ENCODE measurements at places on chromosomes 5 and 9.

GRCh38 chr9:34591917-34592866 lies 2.7 kb upstream of the CNTFR start:
- no peak for DNase-seq

DNA sequence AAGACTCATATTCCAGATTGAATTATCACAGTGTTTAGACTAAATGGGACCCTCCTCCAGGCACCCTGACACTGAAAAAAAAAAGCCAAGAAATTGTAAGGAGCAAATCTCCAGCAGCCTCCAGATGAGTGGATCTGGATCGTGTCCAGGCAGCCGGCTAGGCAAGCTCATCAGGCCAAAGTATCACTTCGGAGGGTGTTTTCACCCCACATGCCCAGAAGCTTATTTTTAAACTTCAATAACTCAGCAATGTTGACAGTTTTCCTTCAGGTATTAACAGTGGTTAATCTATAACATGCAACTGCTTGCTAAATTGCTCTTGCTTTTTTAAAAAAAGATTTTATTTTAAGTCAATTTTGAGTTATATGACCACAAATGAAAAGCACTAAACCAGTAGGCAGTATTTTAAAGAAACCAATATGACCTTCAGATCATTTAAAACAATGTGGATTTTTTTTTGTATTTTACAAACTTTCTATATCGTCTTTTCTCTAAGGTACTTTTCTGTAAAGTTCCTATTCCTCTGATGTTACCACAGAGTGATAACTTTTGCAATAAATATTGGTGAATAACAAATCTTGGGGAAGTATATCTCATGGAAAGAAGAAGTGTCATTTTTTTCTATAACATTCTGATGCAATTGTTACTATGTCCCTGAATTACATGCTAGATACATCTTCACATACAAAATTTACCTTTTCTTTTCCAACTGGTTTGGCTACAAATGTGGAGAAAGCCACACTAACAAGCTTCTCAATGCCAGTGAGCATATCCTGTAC lies 30.7 kb downstream of the ACOT12 start:
- DNase-seq = no peak

GRCh38 chr5:131994090-131994489 lies 17.4 kb downstream of the ACSL6 start:
- DNase-seq = no peak

DNA sequence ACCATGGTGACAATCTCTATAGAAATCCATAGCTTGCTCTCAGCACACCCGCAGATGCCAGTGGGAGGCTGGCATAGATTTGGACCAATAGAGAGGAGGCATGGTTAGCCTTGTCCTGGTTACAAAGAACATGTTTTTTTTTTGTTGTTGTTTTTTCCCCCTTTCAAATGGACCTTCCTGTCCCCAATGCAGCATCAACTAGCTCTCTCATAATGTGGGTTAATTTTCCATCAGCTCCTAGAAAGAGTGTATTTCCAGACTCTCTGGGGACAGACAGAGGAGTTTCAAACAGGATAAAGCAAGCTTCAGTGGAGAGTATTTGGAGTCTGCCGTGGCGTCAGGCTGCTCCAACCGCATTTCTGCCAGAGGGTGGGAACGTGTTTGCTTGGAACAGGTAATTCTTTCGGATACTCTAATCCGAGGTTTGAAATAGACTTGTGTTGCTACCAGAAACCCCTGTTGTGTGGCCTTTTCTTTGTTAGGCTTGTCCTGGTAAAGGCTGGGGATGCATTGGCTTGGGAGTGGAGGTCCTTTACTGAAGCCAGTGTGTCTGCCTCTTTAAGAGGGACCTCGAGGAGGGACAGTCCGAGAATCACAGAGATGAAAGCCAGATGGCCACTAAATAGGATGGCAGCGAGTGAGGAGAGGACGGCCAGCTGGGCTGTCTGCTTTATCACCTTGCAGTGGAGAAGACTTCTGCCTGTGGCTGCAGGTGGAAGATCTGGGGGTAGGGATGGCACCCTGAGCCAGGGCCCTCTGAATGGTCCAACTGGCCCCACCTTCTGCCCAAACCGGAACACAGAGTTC lies 130.5 kb upstream of the CPEB4 start:
- no peak for DNase-seq

- DNase-seq = no peak
Measured at GRCh38 chr9:134181648-134182034, 17.3 kb upstream of the RNU6ATAC start.

- DNase-seq = no peak
Measured at GRCh38 chr5:140869555-140869886, 764 bp downstream of the PCDHA11 start.

GRCh38 chr9:102035929-102036328 lies 297.5 kb upstream of the GRIN3A start:
- no peak for DNase-seq

DNA sequence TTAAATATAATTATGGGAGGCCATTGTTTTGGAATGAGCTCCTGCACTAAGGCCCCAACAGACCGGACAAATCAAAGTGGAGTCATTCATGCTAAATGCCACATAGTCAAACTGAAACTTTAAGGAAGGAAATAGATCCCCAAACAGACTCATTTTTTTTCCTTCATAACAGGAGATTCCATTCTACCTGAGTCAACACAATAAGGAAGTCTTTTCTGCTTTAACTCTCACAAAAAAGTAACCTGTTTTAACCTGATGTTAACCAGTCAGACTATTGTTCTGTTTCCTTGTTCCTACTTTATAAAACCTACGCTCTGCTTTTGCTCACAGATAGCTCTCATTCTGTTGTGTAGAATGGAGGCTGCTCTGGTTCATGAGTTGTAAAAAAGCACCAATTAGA lies 234.9 kb downstream of the YTHDC2 start:
- DNase-seq = no peak
